Sigmoid colon (tissue), 7 donors: ENCODE measurements at places on chromosomes 6 and 20. TPM values are rescaled to one million over a fixed set of nuclear protein-coding genes. Genes with fewer than 3 reads are reported as not detected.

GRCh38 chr20:25273541-25274358 is 25.9 kb downstream of the PYGB start:
- H3K36me3 ChIP-seq = peaks cover 70% of the 10 kb centered on the region
- DNase-seq = peak; percentile 86
- no peaks in the 10 kb centered on the region for H3K4me1 ChIP-seq
- no peaks in the 10 kb centered on the region for H3K27me3 ChIP-seq

DNA sequence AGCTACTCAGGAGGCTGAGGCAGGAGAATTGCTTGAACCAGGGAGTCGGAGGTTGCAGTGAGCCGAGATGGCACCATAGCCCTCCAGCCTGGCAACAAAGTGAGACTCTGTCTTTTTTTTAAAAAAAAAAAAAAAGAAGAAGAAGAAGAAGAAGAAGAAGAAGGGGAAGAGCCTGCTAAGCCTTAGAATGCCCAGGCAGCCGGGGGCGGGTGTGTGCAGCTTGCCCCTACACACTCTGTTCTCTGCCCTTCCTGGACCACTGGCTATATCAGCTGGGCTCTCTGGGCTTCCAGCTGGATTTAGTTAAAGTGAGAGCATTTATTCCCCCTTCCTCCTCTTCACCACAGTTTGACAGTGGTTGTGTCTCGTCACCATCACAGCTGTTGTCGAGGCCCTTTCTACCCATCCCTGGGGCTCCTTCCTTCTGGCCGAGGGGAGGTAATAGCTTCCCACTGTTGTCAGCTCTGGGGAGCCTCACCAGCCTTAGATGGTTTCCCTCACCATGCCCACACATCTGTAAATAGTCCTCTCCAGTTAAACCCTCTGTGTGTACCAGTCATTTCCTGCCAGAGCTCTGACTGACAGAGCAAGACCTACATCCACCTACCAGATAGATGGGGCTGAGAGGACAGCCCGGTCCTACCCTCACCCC is 77.6 kb downstream of the TRERF1 start:
- no peak overlapping the region for H3K27ac ChIP-seq
- no peaks in the 10 kb centered on the region for H3K4me1 ChIP-seq
- DNase-seq = peak; percentile 22

- no peaks in the 10 kb centered on the region for H3K4me1 ChIP-seq
- DNase-seq = no peak
- no peak overlapping the region for H3K4me3 ChIP-seq
- no peaks in the 10 kb centered on the region for H3K27me3 ChIP-seq
- no peak overlapping the region for H3K27ac ChIP-seq
- H3K36me3 ChIP-seq = no peaks in the 10 kb centered on the region
Observed at GRCh38 chr6:63307581-63308246, 12.1 kb downstream of the LGSN start.

- no peaks in the 10 kb centered on the region for H3K4me1 ChIP-seq
- DNase-seq = no peak
- no peaks in the 10 kb centered on the region for H3K27me3 ChIP-seq
Observed at GRCh38 chr6:167098825-167099225, 24.1 kb upstream of the CCR6 start.

DNA sequence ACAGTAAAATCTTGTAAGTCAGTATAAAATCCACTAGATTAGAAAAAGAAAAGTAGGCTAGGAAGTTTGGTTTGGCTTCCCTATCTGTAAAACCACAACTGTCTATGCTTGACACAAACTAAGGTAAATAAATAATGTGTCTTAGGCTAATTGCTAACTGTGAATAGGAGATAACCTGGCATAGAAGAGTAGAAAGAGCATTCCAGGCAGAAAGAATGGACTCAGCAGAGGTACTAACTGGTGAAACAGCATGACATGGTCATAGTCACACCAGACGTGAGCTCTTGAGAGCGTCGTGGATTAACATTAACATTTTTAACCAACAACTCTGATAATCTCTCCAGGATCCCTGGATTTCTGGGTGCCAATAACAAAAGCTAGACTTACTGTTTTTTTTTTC is 8.7 kb upstream of the WTAP start:
- H3K4me3 ChIP-seq = no peak overlapping the region
- H3K4me1 ChIP-seq = peaks cover 33% of the 10 kb centered on the region
- H3K27me3 ChIP-seq = no peaks in the 10 kb centered on the region
- H3K36me3 ChIP-seq = no peaks in the 10 kb centered on the region
- no peak for DNase-seq

DNA sequence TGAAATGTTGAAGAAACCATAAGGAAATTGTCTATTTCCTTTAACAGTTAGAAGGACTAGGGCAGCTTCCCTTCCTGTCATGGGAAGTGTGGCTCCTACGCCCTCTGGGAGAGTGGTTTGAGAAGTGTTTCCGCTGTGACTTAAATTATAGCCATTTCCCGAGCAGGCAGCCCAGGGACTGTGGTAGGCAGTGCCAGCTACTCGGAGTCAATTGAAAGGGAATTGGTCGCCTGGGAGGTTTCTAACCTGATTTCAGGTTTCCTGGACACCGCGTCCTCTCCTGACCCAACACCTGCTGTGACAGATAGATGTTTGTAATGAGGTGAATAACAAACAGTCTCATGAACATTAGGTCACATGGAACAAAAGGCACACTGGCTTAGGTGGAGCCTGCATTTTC is 256.1 kb upstream of the PLCB4 start:
- H3K4me1 ChIP-seq = no peaks in the 10 kb centered on the region
- H3K27me3 ChIP-seq = no peaks in the 10 kb centered on the region
- peak overlapping the region; percentile 15 for H3K27ac ChIP-seq
- H3K36me3 ChIP-seq = no peaks in the 10 kb centered on the region
- peak; percentile 56 for DNase-seq
- no peak overlapping the region for H3K4me3 ChIP-seq

- H3K4me3 ChIP-seq = no peak overlapping the region
- no peak for DNase-seq
- H3K27ac ChIP-seq = peak overlapping the region; percentile 87
- H3K27me3 ChIP-seq = no peaks in the 10 kb centered on the region
- no peaks in the 10 kb centered on the region for H3K4me1 ChIP-seq
- no peaks in the 10 kb centered on the region for H3K36me3 ChIP-seq
Observed at GRCh38 chr6:108650781-108651180, 90.1 kb downstream of the FOXO3 start.

DNA sequence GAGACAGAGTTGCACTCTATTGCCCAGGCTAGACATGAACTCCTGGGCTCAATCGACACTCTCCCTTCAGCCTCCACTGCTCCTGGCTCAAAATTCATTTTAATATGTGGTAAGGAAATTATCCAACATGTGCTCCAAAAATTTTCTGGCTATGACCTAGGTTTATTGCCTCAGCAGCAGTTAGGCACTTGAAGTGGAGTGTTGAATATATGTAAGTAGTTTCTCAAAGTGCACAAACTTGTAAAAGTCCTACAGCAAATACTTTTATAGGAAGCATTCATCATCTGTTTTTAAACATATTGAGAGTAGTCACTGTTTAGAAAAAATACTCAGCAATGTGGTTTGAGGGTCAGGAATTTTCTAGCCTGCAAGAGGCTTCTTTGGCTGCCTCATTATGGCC is 13.2 kb downstream of the FILIP1 start:
- H3K4me3 ChIP-seq = no peak overlapping the region
- H3K36me3 ChIP-seq = no peaks in the 10 kb centered on the region
- peak overlapping the region; percentile 85 for H3K27ac ChIP-seq
- no peaks in the 10 kb centered on the region for H3K27me3 ChIP-seq
- H3K4me1 ChIP-seq = peaks cover 38% of the 10 kb centered on the region

DNA sequence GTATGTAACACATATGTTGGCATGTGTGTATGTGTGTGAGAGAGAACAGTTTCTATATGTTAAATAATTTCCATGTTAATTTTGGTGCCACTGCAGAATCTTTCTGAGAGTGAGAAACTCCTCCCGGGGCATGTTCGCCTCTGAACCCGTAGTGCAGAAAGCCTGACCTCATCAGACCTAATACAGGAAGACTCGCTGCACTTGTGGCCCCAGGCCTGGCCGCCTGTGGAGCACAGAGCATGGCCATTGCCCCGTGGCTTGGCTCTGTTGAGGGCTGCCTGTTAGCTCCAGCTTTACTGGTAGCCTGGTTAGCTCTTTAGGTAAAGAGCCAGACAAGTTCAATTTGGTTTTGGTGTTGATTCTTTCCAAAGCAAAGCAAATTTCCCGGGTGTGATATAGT is 25.5 kb downstream of the FARS2 start:
- H3K36me3 ChIP-seq = no peaks in the 10 kb centered on the region
- no peaks in the 10 kb centered on the region for H3K4me1 ChIP-seq
- H3K27ac ChIP-seq = no peak overlapping the region
- no peak overlapping the region for H3K4me3 ChIP-seq

- H3K27ac ChIP-seq = no peak overlapping the region
- no peaks in the 10 kb centered on the region for H3K27me3 ChIP-seq
- no peaks in the 10 kb centered on the region for H3K36me3 ChIP-seq
- H3K4me3 ChIP-seq = no peak overlapping the region
- H3K4me1 ChIP-seq = no peaks in the 10 kb centered on the region
- no peak for DNase-seq
Observed at GRCh38 chr20:8735674-8736073, 333.2 kb upstream of the PLCB4 start.

GRCh38 chr6:38483526-38483925 is 156.2 kb downstream of the BTBD9 start:
- DNase-seq = no peak
- H3K36me3 ChIP-seq = no peaks in the 10 kb centered on the region
- H3K4me1 ChIP-seq = peaks cover 4% of the 10 kb centered on the region
- no peak overlapping the region for H3K4me3 ChIP-seq
- no peak overlapping the region for H3K27ac ChIP-seq
- H3K27me3 ChIP-seq = no peaks in the 10 kb centered on the region

- no peak for DNase-seq
- H3K27ac ChIP-seq = no peak overlapping the region
- peak overlapping the region; percentile 8 for H3K4me3 ChIP-seq
Observed at GRCh38 chr20:20363799-20364592, 3.9 kb upstream of the INSM1 start.

GRCh38 chr20:63737695-63737944 is 1.2 kb downstream of the LIME1 start:
- H3K36me3 ChIP-seq = peaks cover 20% of the 10 kb centered on the region
- no peak for DNase-seq
- peak overlapping the region; percentile 21 for H3K4me3 ChIP-seq
- peaks cover 37% of the 10 kb centered on the region for H3K4me1 ChIP-seq
- H3K27me3 ChIP-seq = peaks cover 10% of the 10 kb centered on the region

GRCh38 chr6:119671105-119671504 is 321.5 kb upstream of the MAN1A1 start:
- H3K27me3 ChIP-seq = no peaks in the 10 kb centered on the region
- no peaks in the 10 kb centered on the region for H3K4me1 ChIP-seq
- no peaks in the 10 kb centered on the region for H3K36me3 ChIP-seq
- H3K4me3 ChIP-seq = no peak overlapping the region
- no peak for DNase-seq

GRCh38 chr6:744666-745353 is 51.9 kb upstream of the EXOC2 start:
- no peaks in the 10 kb centered on the region for H3K27me3 ChIP-seq
- H3K36me3 ChIP-seq = no peaks in the 10 kb centered on the region
- no peak overlapping the region for H3K27ac ChIP-seq
- DNase-seq = no peak
- H3K4me3 ChIP-seq = no peak overlapping the region
- H3K4me1 ChIP-seq = no peaks in the 10 kb centered on the region

DNA sequence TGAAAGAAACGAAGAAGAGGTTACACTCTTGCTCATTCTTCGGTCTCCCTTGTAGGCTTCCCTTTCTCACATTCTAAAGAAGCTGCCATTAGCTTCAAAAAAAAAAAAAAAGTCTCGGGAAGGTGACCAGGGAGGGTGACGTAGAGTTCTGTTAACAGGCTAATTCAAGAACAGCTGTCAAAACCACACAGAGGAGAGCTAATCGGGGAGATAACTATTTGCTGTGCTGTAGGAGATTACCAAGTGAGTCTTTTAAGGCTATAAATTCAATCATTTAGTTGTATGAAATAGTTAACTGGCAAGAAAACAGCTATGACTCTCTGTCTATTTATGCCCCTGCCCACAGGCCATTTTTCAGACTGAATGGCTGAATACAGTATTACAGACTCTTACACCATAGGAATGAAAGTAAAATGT is 256.8 kb downstream of the SYNE1 start:
- peaks cover 28% of the 10 kb centered on the region for H3K4me1 ChIP-seq
- peaks cover 11% of the 10 kb centered on the region for H3K36me3 ChIP-seq
- H3K4me3 ChIP-seq = peak overlapping the region; percentile 46
- no peaks in the 10 kb centered on the region for H3K27me3 ChIP-seq
- H3K27ac ChIP-seq = peak overlapping the region; percentile 90

DNA sequence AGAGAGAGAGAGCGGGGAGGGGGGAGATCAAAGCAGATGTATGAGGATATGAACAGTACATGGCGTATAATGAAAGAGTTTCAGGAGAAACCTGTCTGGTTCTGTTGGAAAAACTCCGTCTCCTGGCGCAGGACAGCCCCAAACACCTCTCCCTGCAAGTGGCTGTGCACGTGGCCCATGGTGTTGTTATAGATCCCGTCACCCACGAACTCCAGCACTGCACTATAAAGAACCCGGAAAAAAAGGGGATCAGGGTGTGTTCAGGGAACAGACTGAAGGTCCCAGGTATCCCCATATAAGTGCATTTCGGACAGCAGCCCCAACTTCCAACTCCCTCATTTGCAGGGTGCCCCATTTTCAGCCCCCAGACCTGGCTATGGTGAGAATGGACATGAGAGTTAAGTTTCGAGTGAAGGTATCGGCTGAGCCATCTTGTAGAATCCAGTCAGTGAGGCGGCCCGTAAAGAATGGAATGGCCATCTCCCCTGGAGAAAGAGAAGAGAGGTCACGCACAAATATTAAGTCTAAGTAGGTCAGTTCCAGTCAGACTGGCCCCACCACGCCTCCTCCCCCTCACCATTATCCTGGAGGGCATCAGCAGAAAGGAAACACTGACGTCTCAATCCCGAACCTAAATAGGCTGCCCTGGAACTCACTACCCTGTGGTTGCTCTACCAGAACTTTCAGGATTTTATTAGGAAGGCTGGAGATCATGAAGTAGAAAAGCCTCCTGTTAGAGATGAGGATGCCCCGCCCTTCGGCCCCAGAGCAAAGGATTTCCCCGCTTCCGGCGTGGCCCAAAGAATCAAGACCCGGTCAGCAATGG is 1.3 kb downstream of the TAP1 start:
- H3K27ac ChIP-seq = peak overlapping the region; percentile 99
- peaks cover 23% of the 10 kb centered on the region for H3K4me1 ChIP-seq
- H3K4me3 ChIP-seq = peak overlapping the region; percentile 82

DNA sequence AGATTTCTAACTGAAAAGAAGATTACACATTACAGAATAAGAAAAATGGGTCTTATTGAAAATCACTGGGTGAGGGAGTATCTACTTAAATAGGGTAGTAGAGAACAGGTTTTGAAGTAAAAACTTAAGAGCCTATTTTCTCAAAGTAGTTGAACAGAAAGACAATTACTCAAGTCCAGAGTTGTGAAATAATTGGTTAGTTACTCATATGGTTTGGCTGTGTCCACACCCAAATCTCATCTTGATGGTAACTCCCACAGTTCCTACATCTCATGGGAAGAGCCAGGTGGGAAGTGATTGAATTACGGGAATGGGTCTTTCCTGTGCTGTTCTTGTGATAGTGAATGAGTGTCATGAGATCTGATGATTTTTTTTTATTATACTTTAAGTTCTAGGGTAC is 1035.3 kb upstream of the GJE1 start:
- H3K27ac ChIP-seq = no peak overlapping the region
- no peaks in the 10 kb centered on the region for H3K4me1 ChIP-seq
- no peaks in the 10 kb centered on the region for H3K27me3 ChIP-seq

The SLC17A4 gene
- total RNA-seq = not detected

The SLC17A1 gene
- total RNA-seq = not detected

The BHLHE23 gene
- total RNA-seq = not detected

The PRRT1 gene
- total RNA-seq = 3.6 TPM

The LGSN gene
- not detected for total RNA-seq

The UBE3D gene
- 8.0 TPM for total RNA-seq

The NRN1 gene
- 10.7 TPM for total RNA-seq

The RAET1E gene
- not detected for total RNA-seq

The MUCL3 gene
- not detected for total RNA-seq
